CD4-positive, alpha-beta memory T cell (primary cell): ENCODE measurements at places on chromosomes 6 and 20.

DNA sequence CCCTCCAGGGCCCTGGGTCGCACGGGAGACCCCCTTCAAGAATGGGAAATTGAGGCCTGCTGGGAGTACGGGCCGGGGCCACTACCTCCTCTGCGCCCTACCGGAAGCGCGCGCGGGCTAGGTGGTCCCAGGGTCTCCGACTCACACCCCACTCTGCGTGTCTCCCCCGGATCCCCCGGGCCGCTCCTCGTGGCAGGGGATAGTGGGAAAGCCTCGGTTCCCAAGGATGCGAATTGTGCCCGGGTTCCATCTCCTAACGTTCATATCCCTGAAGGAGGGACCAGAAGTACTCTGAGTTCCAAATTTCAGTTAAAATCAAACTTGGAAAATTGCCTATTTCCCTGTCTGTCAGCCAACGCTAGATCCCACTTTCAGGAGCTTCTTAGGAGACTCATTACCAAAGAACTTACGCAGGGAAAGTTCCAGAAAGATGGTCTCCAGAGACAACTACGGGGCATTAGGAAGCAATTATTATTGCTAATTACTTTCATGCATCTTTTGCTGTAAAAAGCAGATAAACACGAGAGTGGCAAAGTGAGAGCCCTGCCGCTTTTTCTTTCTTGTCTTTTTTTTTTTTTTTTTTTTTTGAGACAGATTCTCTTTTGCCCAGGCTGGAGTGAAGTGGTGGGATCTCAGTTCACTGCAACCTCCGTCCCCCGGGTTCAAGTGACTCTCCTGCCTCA lies 858 bp downstream of the FAM83D start:
- DNase-seq = no peak

- DNase-seq = no peak
Observed at GRCh38 chr6:91094341-91094740, 507.5 kb upstream of the MAP3K7 start.

- DNase-seq = no peak
Observed at GRCh38 chr6:79586548-79586947, 44.6 kb upstream of the SH3BGRL2 start.

GRCh38 chr20:36815454-36816091 lies 42.0 kb upstream of the DSN1 start:
- no peak for DNase-seq

GRCh38 chr20:33568378-33568777 lies 78.5 kb downstream of the CBFA2T2 start:
- no peak for DNase-seq

GRCh38 chr6:151128763-151129370 lies 110.9 kb upstream of the AKAP12 start:
- DNase-seq = no peak

DNA sequence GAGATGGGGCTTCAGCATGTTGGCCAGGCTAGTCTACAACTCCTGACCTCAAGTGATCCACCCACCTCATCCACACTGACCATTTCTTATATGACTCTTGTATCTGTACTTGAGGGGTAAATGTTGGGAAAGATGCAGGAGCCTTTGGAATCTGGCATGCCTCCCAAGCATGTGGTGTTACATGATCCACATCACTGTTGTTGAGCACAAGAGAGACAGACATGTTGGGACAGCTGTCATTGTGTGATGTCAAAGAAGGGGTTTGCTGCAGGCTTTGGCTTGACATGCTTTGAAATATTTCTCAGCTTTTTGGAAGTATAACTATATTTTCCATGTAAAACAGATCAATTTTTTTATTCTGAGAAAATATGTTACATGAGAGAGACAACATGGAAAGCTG lies 139.9 kb downstream of the MOXD1 start:
- DNase-seq = no peak

DNA sequence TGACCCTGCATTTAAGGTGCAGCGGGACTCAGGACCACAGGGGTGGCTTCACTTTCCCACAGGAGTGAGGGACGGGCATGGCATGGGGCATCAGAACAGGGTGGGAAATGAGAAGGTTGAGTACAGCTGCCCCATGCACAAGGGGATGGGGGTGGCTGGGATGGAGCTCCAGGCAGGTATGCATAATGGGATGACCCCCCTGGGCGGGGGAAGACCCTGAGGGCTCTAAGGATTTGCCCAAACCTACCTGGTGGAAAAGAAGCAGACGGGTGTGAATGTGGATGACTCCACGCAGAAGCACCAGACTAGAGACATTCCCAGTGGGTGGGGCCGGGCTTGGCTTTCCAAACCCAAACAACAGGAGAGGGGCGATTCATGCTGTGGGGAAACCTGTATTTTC lies 200.3 kb downstream of the SYNDIG1 start:
- no peak for DNase-seq

- DNase-seq = no peak
Observed at GRCh38 chr6:34928220-34928619, 39.2 kb downstream of the ANKS1A start.

DNA sequence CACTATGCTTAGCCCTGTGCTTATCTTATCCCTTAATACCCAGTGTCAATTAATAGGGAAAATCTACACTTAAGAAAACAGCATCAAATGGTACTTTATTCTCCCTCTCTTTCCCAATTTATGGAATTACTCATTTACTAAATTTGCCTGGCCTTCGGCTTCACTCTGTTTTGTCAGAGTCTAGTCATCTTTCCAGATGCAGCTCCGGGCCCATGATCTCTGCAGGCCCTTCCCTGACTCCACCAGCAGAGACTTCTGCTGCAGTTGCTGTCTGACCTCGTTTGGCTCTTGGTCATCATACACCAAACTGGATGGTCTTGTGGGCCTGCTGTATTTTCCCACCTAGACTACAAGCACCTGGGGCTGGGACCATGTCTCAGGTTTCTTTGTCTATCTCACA lies 27.4 kb downstream of the MRS2 start:
- DNase-seq = no peak

DNA sequence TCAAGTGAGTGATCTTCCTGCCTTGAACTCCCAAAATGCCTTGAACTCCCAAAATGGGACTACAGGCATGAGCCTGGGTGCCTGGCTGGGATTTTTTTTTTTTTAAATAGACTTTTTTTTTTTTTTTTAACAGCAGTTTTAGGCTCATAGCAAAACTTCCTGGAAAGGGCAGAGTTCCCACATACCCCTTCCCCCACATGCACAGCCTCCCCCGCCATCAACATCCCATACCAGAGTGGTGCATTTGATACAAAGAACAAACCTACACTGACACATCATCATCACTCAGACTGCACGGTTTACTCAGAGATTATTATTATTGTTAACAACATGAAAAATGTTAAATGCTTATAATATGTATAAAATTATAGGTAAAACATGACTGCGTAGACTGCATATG lies 26.0 kb downstream of the UQCC1 start:
- DNase-seq = no peak
